ENCODE measurements at places on chromosomes 2 and 18.

DNA sequence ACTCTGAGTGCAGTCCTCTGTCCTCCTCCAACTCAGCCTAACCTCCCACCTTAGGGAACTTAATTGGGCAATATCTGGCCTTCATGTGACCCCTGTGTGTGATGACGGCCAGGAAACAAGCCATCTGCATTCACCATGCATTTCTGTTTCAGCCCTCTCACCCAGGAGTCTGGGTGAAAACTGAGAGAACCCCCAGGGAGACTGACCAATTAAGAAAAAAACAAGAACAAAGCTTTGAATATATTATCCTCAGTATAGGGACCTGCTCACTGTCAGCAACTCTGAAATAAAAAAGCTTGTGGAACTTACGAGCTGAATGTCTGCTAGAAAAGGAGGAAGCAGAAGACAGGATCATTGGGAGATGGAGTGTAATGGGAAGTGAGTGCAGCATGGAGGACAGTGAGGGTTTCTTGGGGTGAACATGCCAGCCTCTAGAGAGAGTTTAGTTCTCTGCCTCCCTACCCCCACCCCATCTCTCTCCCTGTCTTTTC, 9.5 kb downstream of the MAPRE2 start:
- DNase-seq = peak; percentile 58

DNA sequence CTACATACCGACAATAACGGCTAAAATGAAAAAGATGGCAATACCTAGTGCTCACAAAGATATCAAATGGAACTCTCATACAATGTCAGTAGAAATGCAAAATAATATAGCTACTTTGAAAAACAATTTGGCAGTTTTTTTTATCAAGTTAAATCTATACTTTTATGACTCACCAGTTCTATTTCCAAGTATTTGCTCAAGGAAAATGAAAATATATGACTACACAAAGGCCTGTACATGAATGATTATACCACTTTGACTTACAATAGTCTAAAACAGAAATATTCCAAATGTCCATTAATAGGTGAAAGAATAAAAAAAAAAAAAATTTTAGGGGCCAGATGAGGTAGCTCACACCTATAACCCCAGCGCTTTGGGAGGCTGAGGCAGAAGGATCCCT, 219.8 kb downstream of the ZRANB3 start:
- peak; percentile 48 for DNase-seq

DNA sequence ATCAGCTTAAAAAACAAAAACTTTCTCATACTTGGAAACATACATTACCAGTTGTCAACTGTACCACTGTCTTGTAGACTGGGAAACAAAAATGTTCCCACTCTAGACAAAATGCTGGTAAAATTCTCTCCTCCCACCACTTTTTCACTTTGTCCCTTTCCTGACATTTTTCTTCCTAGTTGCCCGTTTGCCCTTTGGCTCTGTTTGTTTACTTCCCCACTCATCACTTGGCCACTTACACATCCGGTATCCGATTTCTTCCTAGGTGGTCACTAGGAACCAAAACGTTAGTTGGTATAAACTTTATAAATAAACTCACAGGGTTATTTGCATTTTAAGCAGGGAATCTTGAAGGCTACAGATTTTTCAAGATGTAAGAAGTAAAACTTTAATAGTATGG, 84.9 kb downstream of the METTL4 start:
- no peak for DNase-seq

- DNase-seq = no peak
These were observed 501.1 kb downstream of the CNTNAP5 start for GRCh38 chr2:124526221-124526620.

GRCh38 chr2:161972866-161973265, 101.1 kb downstream of the DPP4 start:
- no peak for DNase-seq

GRCh38 chr2:134736167-134736880, 17.5 kb upstream of the TMEM163 start:
- peak; percentile 57 for DNase-seq

DNA sequence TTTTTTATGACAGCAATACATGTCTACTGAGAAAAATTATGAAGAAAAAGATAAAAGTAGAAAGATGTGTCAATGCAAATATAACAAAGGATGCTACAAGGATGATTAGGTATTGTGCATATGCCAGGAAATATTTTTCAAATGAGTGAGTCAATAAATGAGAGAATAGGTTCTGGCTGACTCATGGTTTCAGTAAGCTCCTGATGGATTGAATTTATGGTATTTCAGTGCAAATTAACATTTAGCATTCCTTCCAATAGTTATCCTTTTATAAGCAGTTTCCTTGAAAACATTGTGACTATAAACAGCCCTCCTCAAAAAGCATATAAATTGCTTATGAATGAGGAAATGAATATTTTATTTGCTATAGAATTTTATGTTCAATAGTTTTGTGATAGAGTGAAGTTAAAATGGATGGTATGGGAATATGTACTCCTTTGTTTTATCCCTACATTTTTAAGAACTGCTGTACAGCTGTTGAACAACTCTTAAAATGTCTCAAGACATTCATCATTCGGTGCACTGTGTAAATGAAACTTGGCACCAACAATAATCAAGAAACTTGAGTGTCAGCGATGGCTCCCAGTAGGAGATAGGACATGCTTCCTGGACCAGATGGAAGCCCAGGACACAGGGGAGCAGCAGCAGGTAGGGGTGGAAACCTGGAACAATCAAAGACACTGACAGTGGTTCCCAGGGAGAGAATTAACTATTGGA, 144.7 kb downstream of the PMAIP1 start:
- no peak for DNase-seq

DNA sequence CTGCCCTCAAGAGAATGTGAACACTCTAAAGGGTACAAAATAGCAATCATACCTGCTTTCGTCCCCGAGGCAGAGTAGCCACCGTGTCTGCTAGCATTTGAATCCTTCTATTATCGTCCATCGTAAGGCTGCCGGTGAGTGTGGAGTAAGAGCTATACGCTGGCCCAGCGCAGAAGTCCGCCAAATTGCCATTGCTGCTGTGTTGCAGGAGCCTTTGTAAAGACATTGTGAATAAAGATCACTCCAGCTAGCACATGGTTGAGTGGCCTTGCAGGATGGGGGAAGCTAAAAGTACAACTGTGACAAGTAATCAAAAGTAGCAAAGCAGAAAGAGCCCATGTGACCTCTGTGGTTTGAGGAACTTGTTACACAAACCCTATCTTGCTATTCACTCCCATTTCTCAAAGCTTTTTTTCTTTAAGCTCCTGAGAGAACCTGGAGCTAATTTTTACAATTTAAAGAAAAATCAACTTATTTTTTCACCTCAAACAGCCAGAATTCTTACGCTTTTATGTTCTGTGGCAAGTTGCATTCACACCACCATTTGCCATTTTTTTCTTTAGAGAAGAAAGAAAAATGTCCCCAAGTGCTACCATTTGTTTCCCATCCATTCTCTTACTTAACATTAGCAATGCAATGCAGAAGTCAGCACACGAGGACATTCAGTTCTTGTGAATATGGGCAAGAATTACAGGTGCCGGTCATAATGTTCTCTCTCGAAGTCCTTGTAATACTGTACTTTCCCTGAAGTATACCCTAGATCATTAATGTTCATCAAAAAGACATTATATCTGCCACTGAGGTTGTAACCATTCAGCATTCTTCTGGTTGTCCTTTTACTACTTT, at the start of gene CYTIP:
CYTIP (minus strand) TSS at position 295 of the 846 bp plus-strand sequence; CDS start at position 226, 69 bp downstream.
- peak; percentile 94 for DNase-seq

- DNase-seq = no peak
These were observed 33.4 kb upstream of the PPP4R1 start for GRCh38 chr18:9647496-9648323.

DNA sequence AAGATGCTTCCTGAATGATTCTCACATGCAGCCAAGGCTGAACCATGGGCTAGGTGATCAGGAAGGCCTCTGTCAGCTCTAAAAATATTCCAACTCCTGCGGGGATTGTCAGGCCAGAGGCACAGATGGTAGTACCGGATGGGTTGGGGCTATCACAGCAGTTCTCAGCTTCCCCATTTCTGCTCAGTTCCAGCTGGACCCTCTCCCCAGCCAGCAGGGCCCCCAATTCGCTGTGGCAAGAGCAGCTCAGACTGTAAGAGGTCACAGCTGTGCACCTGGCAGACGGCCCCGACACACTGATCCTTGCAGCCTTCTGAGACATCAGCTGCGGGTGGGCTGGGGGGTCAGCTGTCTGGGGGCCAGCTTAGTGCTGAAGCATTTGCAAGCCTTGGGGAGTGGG, 43.6 kb upstream of the TCF7L1 start:
- no peak for DNase-seq

DNA sequence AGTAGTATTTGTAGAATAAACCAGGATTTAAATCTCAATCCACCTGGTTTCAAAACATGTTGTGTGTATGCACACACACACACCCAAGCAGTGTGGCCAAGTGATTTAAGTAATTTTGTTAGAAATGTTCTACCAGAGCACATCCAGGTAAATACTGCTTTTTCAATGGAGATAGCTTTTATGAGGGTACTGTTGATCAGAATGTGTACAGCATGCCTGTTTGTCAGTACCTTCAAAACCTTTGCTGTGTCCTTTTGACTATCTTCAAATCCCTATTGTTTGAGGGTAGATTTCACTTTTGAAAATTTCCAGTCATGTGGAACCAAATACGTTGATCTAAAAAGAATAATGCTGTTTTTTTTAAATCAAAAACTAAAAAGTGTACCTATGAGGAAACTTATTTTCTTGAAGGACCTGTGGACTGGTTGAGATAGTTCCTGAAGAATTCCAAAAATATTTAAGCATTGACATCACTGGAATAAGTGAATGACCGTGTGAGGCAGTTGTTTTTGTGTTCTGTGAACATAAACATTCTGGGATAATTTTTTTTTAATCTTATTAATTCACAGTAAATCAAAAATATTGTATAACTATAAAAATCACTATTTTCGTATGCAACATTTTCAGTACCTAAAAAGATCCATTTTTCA, 70.9 kb downstream of the PTRHD1 start:
- DNase-seq = no peak

GRCh38 chr18:69730664-69731063, 217.0 kb downstream of the CD226 start:
- no peak for DNase-seq

- DNase-seq = no peak
These were observed 156.7 kb downstream of the CDCA7 start for GRCh38 chr2:173511357-173511756.

DNA sequence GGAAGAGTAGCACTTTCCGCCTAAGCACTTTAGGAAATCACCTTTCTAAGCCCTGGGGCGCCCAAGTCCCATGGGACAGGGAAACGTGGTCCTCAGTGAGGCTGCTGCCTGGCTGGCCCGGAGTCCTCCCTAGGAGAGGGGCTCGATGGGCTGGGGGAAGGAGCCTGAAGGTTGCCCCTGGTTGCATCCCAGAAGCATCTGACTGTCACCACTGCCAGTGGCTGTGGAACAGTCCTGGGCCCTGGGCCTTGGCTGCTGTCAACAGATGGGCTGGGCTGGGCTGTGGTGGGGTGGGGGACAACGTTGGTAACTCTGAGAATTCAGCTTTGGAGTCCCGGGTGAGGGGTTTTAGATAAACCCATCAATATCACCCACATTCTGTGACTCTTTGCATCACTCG, 22.5 kb downstream of the ASB1 start:
- no peak for DNase-seq

- no peak for DNase-seq
These were observed 61.4 kb upstream of the MSTN start for GRCh38 chr2:190123956-190124355.

DNA sequence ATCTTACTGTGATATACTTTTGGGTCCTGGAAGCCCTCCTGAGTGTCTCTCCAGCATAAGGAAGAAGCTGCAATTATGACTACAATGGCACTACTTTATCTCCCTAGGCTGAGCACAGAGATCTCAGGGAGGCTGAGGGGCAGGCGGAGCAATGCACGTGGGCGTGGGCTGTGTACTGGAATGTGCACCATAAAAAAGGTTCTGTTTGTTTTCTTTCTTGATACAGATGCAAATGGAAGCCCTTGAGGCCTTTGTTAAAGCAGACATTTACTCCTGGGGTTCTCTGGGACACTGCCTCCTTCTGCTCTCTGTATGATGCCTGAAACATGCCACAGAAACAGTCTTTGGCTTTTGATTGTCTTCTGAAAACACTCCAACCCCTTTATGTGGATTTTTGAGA, 79.1 kb upstream of the DLX2 start:
- no peak for DNase-seq

GRCh38 chr2:111185361-111186022, 64.8 kb downstream of the BCL2L11 start:
- no peak for DNase-seq

- DNase-seq = peak; percentile 4
These were observed 60.1 kb downstream of the KCNF1 start for GRCh38 chr2:10971888-10972260.

GRCh38 chr2:238336151-238336550, 15.8 kb downstream of the TRAF3IP1 start:
- DNase-seq = no peak

GRCh38 chr2:9364791-9365497, 58.4 kb downstream of the ITGB1BP1 start:
- no peak for DNase-seq

- DNase-seq = no peak
These were observed 78.6 kb downstream of the FARSB start for GRCh38 chr2:222577341-222577740.

DNA sequence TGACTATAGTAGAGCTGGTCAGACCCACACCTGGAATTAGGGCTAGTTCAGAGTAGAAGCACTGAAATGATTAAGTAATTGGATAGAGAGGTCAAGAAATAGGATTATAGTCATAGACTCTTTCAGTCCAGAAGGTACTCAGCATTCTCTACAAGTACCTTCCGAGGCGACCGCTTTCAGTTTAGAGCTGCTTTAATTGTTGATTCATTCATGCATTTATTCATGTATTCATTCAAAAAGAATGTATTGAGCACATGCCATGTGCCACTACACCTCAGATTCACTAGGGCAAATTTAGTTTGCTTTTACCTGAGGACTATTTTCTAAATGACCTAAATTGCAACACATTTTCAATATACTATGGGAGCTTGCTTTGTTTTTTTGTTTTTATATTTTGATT, 48.7 kb downstream of the CRIM1 start:
- DNase-seq = no peak

GRCh38 chr2:1744446-1745170, at the start of gene PXDN:
Gene PXDN (minus strand): TSS chr2:1744515. CDS start chr2:1744455, 60 bp downstream.
- no peak for DNase-seq

DNA sequence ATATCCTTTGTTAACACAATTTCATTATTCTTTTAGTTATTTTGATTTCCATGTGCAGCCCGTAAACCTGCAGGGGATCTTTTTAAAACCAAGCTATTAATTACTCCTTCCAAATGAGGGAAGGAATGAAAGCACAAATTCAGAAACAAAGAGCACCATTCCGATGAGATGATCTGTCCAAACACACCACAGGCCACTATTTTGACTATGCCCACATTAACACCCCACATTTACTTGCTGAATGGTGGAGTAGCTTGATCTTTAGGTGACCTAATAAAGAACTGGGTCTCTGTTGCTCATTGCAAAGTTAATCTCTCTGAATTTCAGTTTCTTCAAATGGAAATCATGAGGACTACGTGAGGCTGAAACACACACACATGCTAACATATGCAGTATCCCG, 218.0 kb downstream of the IRS1 start:
- no peak for DNase-seq

GRCh38 chr18:55918444-55918843, 330.5 kb upstream of the TCF4 start:
- no peak for DNase-seq
